Endodermal cell (in vitro differentiated cells): ENCODE measurements at places on chromosomes 5 and 9. TPM values are rescaled to one million over a fixed set of nuclear protein-coding genes. Genes with fewer than 3 reads are reported as not detected.
A peak's percentile ranks its signal among the peaks of the same experiment; 100 is the strongest.

Gene GFPT2
- 19.5 and 22.6 TPM in 2 replicates for total RNA-seq

Gene GARIN3
- total RNA-seq = not detected in 3 replicates

Gene CEP120
- total RNA-seq = 18.8 and 19.9 TPM in 2 replicates

Gene NR4A3
- total RNA-seq = 0.74 to 7.0 TPM (median 0.75 TPM) in 3 replicates

Gene ABO
- total RNA-seq = 0.35 to 0.93 TPM (median 0.38 TPM) in 3 replicates

Gene RNF183
- total RNA-seq = 0.48 TPM in 1 of 2 replicates, not detected in the other

GRCh38 chr5:139711067-139711905 is 63.1 kb downstream of the CXXC5 start:
- DNase-seq = peak; percentile 94

- DNase-seq = no peak
Measured at GRCh38 chr9:123257276-123257675, 11.1 kb downstream of the STRBP start.

- DNase-seq = peak; percentile 51
Measured at GRCh38 chr5:9423571-9423970, 122.3 kb downstream of the SEMA5A start.

DNA sequence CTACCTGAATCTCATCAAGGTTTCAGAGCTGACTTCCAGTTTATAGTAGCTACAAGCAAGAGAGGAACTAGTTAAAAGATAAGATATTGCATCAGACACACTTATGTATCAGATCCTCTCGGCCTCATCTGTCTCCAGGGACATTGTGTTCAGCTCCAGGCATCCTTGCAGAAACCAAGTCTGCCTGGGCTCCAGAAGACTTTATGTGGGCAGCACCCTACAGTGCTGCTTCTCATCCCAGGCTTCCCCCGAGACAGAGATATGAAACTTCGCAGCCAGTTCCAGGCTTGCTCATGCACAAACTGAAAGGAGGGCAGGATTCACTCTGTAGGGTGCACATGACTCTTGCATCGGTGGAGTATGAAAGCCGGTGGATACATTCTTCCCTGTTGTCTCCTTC is 33.9 kb upstream of the FOXB2 start:
- DNase-seq = no peak

DNA sequence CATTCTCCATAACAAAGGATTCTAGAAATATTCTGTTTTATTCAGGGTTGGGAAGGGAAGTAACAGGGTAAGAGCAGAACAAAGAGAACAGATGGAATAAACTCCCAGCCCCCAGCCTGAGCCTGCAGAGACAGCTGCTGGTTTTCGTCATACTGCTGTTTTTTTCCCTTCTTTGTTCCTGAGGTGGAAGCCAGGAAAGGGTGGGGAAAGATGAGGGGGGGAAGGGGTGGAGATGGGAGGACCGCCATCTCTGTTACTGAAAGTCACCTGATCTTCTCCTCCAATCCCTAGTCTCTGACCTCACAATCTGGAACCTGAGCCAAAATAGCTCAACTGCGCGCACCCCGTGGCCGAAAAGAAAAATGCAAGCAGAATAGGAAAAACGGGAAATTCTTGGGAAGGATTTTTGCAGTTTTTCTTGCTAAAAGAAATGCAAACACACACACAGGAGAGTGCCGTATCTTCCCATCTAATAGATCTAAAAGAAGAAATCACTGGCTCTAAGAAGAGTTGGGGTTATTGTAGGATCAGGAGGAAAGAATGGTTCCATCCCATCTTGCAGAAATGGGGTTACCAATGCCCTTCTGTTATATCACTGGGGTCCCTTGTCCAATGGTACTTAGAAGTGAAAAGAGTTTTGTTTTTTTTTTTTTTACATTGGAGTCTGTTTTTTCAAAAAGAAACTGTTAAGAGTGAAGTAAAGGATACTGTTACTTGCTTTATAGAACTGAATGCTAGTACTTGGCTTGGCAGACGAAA is 57.9 kb downstream of the DIAPH1 start:
- peak; percentile 93 for DNase-seq

DNA sequence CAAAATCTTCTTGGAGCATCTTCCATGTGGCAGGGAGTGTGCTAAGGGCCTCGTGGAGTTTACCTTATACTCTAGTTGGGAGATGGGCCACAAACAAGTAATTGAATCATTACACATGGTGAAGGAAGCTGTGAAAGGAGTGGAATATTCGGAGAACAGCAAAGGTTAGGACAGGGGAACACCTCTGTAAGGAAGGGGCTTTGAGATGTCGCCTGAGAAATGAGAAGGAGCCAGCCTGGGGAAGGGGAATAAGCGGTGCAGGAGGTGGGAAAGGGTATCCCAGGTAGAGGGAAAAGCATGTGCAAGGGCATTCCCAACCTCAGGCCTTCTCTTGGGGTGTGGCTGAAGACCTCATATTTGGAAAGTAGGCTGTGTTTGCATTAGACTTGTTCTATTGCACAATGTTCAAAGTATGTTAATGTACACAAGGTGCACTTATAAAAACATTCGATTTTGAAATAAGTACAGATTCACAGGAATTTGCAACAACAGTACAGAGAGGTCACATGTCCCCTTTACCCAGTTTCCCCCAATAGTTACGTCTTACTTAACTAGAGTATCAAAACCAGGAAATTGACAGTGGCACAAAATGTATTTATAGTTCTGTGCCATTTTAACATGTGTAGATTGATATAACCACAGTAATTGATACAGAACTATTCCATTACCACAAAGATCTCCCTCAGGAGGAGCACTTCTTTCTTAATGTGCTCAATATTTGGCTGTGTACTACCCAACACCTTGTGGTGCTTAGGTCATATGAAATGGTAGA is 2.4 kb upstream of the STOM start:
- no peak for DNase-seq

GRCh38 chr9:108671794-108672193 is 184.0 kb downstream of the ACTL7B start:
- DNase-seq = no peak

GRCh38 chr5:170273968-170274710 is 23.4 kb downstream of the LCP2 start:
- DNase-seq = peak; percentile 89

DNA sequence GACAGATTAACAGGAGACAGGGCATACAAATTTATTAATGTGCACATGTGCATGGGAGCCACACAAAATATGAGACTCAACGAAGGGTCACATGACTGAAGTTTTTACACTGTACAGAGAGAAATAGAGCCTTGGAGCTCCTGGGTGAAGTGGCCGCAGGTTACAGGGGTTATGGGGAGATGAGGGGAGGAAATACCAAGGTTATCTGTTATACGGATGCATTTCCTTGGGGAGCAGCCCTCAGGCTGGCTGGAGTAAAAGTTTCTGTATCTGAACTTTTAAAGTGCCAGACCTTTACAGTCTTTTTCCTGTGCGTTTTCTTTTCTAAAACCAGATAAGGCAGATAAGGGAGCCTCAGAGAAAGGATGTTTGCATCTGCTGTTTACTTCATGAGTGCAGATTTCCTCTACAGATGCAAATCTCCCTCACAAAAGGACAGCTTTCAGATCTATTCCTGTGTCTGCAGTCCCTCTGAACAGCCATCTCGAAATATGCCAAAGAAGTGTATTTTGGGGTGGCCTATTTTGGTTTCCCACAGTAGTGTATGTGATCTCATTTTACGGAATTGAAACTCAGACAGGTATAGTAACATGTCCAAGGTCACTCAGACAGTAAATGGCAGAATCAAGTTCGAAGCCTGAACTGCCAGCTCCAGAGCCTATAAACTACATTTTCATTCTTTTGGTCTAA is 139.3 kb upstream of the FBXL17 start:
- no peak for DNase-seq

GRCh38 chr5:101009758-101010519 is 106.9 kb upstream of the ST8SIA4 start:
- no peak for DNase-seq

DNA sequence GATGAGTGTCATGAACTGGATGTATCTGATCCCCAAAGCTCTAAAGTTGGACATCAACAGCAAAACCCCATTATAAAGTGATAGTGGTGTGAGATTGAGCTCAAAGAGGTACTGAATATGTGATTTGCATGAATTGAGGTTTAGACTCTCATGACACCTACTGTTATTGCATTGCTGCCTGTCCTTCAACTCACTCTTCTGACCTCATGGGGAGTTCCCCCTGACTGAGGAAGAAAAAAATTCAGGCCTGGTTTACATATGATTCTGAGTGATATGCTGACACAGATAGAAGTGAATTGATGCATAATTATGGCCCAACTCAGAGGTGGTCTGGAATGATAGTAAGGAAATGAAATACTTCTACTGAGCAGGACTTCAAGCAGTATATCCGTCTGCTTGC is 76.2 kb upstream of the CHD1 start:
- no peak for DNase-seq

DNA sequence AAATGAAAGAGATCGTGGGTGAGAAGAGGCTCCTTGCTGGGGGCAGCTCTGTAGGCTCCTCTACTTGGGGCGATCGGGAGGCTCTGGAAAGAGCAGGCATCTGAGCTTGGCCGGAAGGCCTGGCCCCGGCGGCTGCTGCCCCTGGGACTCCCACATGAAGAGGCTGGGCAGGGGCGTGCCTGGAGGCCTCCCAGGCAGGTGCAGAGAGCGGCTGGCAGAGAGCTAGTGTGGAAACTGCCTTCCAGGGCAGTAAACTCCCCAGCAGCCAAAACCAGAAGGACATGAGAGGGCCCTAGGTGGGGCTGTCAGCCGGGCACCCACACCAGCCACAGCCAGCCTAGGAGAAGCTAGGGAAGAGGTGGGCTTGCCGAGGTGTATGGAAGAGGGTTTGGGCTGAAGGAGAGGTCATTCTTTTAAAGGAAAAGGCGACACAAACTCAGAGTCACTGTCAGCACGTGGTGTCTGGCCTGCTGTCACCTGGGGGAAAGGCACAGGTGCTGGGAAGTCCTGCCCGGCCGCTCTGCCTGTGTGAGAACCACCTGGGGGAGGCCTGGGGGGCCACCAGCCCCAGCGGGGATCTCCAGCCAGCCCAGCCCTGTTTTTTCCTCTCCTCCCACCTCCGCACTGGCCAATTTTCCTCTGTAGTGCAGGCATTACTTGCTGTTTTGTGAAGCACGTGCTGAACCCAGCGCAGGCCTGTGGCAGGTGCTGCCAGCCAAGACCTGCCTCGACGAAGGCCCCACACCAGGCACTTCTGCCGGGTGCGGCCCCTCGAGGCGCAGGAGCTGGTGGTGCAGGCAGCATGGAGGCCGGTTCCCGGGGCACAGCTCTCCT is 44.8 kb upstream of the EGFL7 start:
- no peak for DNase-seq

DNA sequence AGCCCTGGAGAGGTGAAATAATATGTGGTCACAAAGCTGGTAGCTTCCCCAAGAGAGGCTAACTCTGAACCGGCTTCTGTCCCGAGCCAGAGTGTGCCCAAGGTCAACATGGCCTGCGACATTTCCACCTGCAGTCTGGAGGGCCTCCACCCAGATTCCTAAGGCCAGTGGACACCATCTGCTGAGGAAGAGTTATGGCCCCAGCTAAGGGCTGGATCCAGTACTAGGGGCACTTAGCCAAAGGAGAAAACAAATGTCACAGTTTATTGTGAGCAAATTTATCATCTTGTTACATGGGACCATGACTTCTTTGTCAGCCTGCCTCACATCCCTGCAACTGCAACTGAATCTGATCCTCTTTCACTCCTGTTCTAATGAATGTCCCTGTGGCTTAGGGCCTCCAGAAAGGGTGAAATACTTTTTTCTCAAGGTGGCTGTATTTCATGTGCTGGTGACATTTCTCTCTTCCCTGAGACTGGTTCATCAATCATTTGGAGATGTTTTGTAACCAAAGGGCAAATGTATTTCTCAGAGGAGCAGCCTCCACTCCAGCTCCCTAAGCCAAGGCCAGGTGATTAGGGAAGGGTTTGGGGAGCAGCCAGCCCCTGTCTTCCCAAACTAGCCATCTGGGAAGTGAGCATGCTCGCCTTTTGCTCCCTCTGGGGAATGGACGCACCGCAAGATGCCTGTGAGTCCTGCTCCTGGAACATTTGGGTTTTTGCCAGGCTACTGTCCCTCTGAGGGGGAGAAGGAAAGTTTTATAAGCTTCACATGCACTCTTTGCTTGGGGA is 148.3 kb downstream of the CMYA5 start:
- DNase-seq = peak; percentile 27

- DNase-seq = no peak
Measured at GRCh38 chr9:126297661-126298060, 29.0 kb upstream of the MVB12B start.
